Endothelial cell (in vitro differentiated cells): ENCODE measurements at places on chromosomes 4 and X.

DNA sequence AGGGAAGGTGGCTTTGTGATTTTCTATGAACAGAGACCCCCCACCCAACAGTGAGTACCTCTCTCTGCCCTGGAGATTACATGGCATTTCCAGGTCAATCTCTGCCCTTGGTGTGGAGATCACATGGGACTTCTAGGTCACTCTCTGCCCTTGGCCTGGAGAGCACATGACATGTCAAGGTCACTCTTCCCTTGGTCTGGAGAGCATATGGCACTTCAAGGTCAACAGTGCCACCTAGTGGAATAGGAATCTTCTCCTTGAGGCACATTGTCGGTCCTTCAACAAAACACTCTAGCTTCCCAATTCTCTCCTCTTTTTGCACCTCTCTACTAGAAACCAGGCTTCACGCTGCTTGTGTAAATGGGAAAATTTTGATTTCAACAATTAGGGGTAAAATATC is 66.2 kb upstream of the TACR3 start:
- peak; percentile 23 for DNase-seq

DNA sequence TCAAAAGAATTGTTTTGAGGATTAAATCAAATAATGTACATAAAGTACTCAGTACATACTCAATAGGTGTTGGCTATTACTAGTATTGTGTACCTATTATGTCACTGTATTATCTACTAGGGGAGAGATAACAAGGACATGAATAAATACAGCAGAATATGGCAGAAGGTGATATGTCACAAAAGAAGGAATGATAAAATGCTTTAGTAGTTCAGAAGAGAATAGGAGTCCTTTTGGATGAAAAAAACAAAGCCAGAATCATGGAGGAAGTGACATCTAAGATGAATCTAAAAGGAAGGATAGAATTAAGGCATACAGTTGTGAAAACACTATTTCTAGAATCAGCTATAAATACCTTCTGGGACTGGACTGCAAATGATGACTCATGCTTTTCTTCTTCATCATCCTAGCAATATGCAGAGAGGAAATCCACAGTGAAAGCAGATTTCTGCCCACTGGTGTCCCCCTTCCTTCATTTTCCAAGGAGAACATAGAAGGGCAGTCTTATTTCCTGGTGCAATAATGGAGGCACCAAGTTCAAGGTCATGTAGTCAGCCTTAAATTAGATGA is 98.7 kb downstream of the GLUD2 start:
- DNase-seq = no peak

GRCh38 chrX:119398587-119398973 is 556 bp upstream of the SLC25A43 start:
- DNase-seq = no peak

DNA sequence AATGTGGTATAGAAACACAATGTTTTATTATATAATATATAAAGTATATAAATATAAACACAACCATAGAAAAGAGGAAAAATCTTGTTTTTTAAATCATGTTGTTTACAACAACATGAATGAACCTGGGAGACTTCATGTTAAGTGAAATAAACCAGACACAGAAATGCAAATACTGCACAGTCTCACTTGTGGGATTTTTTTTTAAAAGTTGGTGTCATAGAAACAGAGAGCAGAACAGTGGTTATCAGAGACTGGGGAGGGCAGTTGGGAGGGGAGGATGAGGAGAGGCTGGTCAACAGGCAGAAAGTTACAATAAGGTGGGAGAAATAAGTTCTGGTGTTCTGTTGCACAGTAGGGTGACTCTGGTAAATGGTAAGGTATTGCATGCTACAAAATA is 57.1 kb downstream of the FREM3 start:
- DNase-seq = no peak

DNA sequence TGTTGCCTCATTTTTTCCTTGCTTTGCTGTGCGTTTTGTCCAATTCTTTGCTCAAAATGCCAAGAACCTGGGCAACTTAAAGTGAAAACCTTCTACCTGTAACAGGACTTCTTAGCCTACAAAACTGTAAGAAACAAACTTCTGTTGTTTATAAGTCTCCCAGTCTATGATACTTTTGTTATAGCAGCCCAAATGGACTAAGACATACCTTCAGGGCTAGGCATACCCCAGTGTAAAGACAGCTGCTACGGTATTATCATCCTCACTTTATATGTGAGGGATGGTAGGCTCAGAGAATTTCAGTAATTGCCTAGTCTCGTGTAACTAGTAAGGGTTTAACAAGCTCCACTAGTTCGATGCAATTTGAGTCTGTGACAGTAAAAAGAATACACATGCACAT is 6.0 kb upstream of the OPHN1 start:
- no peak for DNase-seq

DNA sequence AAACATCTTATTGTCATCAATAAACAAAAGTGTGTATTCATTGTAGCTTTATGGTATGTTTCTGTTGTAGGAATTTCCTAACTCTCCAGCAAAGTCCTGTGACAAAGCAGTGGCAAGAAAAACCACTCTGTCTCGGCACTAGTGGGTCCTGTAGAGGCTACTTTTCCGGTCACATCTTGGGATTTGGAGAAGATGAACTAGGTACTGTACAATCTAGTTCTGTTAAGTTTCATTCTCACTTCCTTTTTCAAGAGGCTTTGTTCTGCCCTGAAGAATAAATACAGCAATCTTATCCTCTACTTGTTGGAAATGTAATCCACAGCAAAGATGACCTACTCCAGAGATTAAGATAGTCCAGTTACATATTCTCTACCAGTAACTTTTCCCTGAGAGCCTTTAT is 69.3 kb downstream of the HHIP start:
- DNase-seq = no peak

GRCh38 chr4:168694667-168695066 is 197.8 kb downstream of the PALLD start:
- no peak for DNase-seq

DNA sequence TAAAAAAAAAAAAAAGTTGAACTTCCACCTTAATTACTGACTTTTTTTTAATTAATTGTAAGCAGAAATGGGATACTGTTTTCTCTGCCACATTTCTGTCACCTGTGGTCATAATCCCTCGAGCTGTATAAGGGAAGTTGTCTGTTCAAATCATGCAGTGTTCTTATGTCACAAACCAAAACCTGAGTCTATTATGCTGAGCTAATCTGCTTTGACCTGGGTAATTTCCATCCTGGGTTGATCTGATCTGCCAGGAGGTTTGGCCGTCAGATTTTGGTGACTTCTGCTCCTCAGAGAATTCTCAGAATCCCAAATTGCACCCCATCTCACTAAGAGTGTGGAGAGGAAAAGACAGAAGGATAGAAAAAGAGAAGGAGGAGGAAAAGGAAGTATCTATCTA is 683.1 kb downstream of the KCTD8 start:
- no peak for DNase-seq

GRCh38 chr4:179607003-179607402 is 2164.8 kb upstream of the AGA start:
- DNase-seq = no peak

DNA sequence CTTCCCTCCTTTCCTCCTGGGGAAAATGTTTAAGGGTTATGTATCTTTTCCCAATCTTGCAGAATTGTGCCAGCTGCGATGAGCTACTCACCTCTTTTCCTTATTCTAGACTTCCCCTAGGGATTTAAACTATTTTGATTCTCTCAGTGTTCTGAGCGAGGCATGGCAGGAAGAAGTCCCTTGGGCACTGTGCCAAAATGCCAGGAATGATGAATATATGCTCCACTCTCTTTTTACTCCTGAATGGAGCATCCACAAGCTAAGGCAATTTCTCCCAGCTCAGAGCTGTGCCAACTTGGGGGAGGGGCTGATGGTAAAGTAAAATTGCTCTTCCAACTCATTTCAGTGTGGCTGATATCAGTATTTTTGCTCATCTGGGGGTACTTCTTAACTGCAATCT is 4.0 kb upstream of the C4orf17 start:
- DNase-seq = no peak

DNA sequence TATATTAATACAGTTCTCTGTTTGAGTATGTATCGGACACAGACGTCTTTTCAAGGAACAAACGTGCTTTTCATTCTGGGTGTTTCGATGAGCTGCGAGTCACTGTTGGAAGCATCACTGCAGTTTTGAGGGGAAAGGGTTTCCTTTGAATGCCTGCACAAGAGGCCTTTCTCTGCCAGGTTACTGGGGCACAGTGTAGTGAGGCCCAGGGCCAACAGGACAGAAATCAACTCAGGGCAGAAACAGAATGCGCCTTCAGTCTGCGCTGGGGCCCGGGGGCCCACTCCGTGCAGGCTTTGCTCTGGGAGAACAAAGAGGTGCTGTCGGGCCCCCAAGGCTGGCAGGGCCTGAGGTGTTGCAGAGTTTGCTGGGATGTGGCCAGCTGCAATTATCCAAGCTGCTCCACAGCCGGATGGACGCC is 2.3 kb upstream of the PPP2R3B start:
- no peak for DNase-seq

DNA sequence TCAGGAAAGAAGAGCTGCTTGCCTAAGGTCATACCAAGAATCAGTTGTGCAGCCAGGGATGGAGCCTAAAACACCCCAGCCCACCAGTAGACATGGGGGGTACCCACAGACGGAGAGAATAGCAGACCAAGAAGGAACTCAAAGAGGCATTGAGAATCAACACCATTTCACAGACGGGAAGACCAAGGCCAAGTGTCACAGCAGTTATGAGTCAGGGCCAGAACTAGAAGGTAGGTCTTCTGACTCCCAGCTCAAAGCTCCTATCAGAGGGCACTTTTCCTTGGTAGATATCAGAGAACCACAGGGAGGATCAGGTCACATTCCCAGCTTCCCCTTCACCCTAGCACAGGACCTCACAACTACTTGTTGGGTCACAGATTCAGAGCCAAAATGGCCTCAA is 14.5 kb downstream of the OTUD5 start:
- DNase-seq = no peak

- no peak for DNase-seq
Measured at GRCh38 chr4:38310446-38311043, 350.3 kb downstream of the PTTG2 start.

DNA sequence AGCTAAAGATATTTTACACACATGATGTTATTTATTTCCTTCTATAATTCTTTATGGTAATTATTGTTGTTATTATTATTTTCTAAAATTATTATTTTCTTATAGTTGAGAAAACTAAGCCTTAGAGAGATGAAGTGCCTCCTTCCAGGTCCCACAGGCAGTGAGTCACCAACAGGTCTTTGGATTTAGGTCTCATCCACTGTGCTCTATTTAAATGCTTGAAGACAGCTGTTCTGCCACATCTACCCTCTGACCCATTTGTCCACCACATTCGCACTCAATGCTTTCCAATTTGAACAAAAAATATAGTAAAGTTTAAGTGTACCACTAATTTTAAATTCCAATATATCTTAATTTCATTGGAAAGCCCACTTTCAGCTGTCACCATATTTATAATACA is 566.4 kb downstream of the PPARGC1A start:
- DNase-seq = no peak

- DNase-seq = no peak
Measured at GRCh38 chr4:10175626-10176025, 59.0 kb upstream of the WDR1 start.

- DNase-seq = no peak
Measured at GRCh38 chrX:118904218-118904617, 70.2 kb upstream of the LONRF3 start.

DNA sequence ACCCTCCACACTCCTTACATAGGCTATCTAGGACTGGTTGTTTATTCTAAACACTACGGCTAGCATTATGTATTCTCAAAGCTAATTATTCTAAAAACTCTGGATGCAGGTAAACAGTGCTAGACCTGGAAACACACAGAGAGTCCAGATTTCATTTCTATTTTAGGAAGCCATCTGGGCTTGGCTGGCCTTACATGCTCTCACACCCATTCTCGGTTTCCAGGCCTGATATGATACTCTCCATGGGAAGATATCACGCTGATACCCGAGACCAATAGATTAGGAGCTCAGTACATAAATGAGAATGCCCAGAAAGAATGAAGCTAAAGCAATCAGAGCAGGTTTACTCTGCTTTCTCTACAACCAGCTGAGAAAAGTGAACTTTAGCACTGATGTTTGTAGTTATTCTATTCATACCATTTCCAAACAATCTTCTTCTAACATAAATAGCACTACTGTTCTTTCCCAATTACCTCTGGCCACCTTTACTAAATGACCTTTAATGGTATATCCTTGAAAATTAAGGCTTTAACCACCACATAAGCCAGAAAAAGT is 973.3 kb downstream of the PCDH18 start:
- DNase-seq = no peak

DNA sequence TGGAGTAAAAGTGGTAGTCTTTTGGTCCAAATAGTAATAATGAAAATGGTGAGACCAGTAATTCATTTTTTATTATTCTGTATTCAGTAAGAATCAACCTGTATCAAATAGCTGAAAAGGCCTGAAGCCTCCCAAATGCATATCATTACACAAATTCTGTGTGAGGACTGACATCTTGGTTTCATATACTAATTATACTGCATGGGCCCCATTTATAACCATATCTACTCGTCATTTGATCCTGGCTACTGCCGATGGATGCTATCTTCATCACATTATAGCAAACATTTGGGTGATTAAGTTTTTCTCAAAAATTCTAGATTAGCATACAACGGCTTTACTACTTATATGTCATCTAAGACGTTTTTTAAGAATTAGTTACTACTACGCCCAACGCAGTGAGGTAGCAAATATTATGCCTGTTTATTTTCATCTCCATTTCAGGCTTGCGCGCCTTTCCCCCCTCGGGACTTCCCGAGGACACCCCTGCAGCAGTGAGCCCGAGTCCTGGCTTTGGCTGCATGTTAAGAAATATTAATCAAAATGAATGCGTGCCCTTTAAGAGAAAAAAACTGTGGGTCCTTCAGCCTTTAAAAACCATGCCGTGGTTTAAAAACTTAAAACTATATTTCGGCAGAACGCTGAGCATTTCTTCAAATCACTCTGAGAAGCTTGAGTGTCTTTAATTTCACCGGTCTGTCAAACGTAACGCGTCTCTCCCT is 814 bp upstream of the MMAA start:
- no peak for DNase-seq

- DNase-seq = no peak
Measured at GRCh38 chrX:44815681-44816080, 28.1 kb upstream of the DUSP21 start.

DNA sequence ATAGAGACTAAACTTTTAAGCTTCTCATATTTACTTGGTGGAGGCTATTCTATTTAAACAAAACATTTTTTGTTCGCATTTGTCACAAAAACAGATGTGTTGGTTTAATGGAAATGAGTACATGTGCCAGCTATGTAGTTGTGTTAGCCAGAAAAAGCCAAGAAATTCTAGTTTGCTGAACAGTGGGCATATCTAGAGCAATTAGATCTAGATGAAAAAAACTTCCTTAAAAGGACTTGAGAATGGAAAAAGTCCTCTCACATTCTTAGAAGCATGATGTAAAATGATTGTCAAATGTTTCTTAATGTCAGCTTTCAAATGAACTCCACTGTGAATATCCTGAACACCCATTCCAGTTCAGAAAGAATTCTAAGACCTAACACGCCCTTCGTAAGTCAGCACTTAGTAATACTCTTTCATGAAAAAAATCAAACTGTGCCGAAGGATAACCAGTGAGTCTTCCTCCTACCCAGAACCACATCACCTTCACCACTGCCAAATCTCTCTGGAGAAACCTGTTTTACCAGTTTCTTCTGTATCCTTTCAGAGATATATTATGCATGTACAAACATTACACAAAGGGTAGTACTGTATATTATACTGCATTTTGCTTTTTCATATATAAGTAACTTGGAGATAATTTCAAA is 28.2 kb downstream of the PHKA1 start:
- no peak for DNase-seq
